ENCODE measurements at places on chromosomes 3 and 15.

DNA sequence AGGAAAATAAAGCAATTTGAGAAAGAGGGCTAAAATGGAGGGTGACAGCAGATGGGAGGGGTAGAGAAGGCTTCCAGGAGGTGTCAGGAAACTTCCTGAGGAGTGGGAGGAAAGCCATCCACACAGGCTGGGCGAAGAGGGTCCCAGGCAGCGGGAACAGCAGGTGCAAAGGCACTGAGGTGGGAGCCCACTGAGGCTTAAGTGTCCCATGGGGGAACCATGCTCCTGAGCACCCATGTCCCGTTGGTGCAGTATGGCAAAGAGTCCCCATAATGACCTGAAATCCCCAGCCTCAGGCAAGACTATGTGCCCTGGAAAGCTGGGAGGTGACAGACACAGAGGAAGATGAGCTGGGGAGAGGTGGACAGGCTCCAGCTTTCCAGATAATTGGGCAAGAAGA is 30.0 kb downstream of the CFAP100 start:
- no peak for DNase-seq

DNA sequence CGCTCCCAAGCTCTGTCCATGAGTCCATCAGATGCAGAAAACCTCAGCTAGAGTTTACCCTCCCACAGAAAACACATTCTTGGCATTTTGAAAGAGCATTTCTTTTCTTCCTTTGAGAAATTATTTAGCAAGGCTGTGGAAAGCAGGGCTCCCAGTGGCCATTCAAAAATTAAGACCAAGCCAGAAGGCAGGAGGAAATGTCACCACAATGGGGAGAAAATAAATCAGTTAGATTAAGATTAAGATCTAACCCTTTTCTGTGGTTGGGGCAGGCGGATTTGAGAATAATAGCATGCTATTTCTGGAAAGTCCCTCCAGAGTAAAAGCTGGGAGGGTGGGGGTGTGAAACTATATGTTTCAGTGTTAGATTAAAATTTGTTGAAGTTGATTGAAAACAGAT is 20.2 kb downstream of the LRIG1 start:
- DNase-seq, result no peak

DNA sequence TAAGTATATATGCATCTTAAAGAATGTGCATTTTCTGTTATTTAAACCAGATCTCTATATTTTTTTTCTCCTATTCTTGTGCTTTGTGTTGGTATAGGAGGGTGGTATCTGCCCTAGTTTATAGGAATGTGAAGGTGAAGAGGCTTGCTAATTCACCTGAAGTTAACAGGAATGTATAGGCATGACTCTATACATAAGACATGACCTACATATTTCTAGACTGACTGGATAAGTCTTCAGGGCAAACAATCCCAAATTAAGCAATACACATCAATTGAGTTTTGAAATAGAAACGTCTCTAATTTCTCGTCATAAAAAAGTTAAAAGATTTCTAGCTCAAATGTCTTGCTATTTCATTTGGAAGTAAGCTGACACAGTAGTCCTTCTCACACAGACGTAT is 410.0 kb downstream of the DIPK2A start:
- no peak for DNase-seq

GRCh38 chr15:52683580-52683979 is 4.4 kb upstream of the ATOSA start:
- no peak for DNase-seq

DNA sequence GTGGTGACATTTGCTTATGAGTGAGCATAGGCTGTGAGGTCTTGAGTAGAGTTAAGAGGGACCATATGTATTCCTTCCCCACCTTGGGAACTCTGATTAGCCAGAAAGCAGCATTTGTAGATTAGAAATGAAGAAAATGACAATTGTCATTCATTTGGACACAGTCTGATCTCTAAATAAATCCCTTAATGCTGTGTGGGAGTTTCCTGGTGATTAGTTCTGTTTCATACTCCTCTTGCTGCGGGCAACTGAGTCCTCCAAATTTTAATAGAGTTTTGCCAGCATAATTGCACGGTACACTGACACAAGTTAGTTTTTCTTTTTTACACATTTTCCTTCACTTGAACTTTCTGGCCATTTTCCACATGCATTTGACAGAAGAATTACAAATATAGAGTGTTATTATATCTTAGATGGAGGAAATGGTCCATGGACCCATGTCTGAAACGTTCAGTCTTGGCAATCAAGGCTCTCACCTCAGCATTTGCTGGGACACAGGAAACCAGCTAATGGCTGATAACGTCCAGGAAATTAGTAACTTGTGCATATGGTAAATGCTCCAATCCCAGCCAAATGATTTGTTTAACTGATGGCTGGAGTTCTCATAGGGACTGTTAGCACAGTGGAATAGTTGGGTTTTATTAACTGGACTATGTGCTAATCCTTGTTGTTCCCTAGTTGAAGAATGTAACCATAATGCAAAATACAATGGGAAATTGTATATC is 321.2 kb downstream of the RBMS3 start:
- no peak for DNase-seq
